H54 (cell line): ENCODE measurements at places on chromosomes 5 and 9.

DNA sequence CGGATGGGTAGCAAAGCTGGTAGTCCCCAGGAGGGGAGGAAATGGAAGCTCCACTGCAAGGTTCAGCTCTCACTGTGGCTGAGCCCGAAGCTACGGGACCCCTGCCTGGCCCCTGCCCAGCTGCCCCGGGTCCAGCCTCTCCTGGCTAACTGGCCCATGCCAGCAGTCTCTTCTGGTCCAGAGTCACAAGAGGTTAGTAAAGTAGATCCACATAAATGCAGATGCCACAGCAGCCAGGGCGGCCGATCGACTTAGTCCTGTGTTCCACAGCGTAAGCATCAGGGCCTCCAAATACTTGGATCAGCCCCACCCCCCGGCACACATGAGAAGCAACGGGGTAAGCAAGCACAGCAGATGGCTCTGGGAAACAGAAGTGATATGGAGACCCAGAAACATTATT, 42.1 kb downstream of the MRPL36 start:
- DNase-seq: no peak

- no peak for DNase-seq
Observed at GRCh38 chr9:79670269-79670961, 98.7 kb downstream of the TLE4 start.

- DNase-seq: no peak
Observed at GRCh38 chr5:119473241-119473640, 20.9 kb downstream of the HSD17B4 start.

- DNase-seq: peak; percentile 9
Observed at GRCh38 chr5:43773478-43773844, 170.5 kb downstream of the NNT start.

- peak; percentile 85 for DNase-seq
Observed at GRCh38 chr9:125701351-125701750, 5.7 kb downstream of the MAPKAP1 start.

GRCh38 chr9:79940919-79941318, 369.2 kb downstream of the TLE4 start:
- no peak for DNase-seq
